ENCODE measurements at places on chromosomes 1 and 21.

GRCh38 chr1:155279268-155279667, 2.0 kb downstream of the HCN3 start:
- DNase-seq: no peak

DNA sequence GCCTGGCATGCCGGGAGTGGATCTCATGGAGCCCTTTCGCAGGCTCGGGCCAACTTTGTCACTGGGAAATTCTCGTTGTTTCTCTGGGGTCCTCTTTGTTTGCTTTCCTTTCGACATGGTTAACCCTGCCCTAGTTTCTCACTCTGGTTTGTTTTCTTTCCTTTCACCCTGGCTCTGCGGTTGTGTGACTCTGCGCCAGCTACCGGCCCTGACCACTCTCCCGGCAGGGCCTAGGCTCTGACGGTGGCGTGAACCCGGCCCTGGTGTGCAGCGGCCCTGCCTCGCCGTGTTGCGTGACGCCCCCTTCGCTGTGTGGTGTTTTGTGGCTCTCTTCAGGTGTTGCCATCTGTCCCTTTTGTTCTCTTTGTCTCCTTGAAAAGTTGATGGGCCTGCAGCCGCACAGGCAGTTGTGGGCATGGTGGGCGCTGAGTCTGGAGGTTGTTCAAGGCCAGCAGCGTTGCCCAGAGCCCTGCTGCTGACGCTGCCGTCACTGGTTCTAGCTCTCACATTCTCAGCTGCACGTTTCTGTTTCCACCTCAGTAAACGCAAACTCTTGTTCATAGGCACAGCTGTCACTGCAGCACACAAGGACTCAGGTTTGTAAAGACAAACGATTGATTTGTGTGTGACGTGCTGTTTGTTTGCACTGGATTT, 64.6 kb upstream of the DIP2A start:
- no peak for DNase-seq

GRCh38 chr1:12529640-12530174, 88.3 kb downstream of the DHRS3 start:
- DNase-seq: no peak

DNA sequence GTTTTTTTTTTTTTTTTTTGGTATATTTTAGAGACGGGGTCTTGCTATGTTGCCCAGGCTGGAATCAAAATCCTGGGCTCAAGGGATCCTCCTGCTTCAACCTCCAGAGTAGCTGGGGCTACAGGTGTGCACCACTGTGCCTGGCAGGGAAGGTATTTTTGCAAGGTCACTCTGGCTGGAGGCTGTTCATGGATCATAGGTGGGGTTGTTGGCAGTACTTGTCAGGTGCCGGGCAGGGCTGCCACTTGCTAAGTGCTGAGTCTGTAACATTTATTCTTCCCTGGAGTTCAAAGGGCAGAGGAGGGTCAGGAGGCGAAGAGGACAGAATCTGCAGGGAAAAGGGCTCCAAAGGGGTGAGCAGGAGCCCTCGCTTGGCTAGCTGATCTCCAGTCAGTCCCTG, 24.1 kb downstream of the A3GALT2 start:
- DNase-seq: no peak

GRCh38 chr1:228085287-228085951, 2.9 kb downstream of the ARF1 start:
- no peak for DNase-seq

DNA sequence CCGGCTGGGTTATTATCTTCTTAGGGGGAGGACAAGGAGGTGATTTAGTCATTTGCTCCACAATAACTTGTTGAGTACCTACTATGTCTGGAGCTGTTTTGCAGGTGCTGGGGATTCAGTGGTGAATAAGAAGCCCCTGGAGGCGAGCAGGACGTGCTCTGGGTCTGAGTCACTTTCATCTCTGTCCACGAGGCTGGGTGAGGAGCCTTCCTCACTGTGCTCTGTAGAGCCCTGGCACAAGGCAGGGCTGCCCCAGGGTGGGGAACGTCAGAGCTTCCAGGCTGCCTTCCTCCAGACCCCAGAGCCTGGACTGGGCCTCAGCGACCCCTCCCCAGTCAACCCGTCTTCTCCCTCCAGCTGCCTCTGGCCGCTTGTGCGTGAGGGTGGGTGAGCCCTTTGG, 2.5 kb upstream of the PADI6 start:
- no peak for DNase-seq

DNA sequence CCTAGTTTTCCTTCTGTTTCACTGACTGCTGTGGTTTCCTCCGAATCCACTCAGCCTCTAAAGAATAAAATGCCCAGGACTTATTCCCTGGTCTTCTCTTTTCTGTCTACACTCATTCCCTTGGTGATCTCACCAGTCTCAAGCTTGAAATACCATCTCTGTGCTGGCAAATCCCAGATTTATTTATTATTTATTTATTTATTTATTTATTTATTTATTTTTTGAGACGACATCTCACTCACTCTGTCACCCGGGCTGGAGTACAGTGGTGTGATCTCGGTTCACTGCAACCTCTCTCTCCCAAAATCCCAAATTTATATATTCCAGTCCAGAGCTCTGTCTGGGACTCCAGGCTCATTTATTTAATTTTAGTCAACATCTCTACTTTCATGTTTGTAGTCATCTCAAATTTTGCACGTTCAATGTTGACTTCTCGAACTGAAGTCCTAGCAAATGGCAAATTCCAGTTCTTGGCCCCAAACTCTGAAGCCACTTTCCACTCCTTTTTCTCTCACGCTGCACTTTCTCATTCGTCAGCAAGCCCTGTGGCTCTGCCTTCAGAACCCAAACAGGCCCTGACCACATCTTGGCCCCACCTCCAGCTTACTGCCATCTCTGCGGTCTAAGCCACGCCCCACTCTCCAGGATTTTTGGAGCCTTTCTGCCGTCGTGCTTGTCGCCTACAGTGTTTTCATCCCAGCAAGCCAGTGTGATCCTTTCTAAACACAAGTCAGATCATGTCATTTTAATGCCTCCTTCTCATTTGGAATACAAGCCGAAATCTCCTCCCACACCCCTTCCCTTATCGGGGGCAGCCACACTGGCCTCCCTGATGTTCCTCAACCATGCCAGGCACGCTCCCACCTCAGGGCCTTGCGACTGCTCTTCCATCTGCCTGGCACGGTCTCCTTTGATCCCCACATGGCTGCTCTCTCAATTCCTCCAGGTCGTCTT, 14.2 kb upstream of the TENT5B start:
- DNase-seq: no peak

- no peak for DNase-seq
These were observed 1.3 kb upstream of the CTRC start for GRCh38 chr1:15436881-15437442.

GRCh38 chr1:37325010-37325409, 149.4 kb upstream of the ZC3H12A start:
- no peak for DNase-seq

DNA sequence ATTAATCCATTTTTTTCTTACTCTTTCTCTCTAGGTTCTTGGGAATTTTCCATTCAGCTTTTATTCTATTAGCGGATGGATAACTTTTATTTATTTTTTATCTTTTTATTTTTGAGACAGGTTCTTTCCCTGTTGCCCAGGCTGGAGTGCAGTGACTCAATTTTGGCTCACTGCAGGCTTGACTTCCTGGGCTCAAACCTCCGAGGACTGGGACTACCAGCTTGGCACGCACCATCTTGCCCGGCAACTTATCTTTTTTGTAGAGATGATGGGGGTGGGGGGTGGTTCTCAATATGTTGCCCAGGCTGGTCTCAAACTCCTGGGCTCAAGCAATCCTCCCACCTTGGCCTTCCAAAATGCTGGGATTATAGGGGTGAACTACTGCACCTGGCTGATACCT, 36.1 kb upstream of the CHIT1 start:
- DNase-seq: no peak

DNA sequence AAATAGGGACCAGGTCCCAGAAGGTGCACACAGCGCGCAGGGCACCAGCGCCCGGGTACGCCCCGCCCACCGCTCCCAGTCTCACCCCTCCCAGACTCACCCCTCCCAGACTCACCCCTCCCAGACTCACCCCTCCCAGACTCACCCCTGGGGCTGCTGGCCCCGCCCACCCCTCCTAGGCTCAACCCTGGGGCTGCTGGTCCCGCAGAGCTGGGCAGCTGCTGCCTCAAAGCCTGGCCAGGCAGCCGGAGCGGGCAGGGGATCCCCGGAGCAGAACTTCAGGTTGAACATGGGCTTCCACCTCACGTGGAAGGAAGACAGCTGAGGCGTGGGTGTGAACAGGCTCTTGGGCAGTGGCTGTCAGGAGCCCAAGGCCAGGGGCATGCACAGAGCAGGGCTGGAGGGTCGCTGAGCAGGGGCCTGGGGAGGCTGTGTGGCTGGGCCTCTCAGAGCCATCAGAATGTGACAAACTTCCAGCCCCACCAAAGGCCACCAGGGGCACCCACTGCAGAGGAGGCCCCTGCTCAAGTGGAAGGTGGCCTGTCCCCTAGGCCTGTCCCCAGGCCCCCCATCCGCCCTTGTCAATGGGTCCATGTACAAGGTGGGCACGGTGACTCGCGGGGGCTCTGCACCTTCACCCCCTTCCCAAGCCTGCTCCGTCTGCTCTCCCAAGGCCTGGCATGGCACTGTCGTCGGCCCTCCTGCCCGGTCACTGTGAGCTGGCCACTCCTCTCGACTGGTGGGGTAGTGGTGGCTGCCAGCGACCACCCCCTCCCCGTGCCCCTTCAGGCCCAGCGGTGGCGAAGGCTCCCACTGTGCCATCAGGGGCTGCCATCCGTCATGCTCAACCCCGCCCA, 20.4 kb upstream of the SUMO3 start:
- no peak for DNase-seq

GRCh38 chr1:234659538-234659937, 49.6 kb upstream of the IRF2BP2 start:
- DNase-seq: peak; percentile 58

DNA sequence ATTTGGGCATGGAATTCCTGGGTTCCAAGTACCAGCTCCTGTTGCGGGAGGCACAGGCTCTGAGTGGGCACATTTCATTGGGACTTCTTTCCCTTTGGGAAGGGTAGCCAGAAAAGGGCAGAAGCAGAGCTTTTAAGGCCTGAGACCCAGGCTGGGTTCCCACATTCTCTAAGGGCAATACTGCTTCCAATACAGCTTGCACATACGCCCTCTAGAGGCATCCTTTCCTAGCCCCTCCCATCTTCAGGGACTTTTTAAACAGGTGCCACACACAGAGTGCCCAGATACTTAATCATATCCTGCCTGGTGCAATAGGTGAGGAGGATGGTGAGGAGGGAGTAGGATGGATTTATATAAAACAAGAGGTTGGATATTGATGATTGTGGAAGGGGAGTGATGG, 5.7 kb downstream of the GPR88 start:
- DNase-seq: no peak

- DNase-seq: no peak
These were observed 72.6 kb upstream of the ABCG1 start for GRCh38 chr21:42146273-42146805.

DNA sequence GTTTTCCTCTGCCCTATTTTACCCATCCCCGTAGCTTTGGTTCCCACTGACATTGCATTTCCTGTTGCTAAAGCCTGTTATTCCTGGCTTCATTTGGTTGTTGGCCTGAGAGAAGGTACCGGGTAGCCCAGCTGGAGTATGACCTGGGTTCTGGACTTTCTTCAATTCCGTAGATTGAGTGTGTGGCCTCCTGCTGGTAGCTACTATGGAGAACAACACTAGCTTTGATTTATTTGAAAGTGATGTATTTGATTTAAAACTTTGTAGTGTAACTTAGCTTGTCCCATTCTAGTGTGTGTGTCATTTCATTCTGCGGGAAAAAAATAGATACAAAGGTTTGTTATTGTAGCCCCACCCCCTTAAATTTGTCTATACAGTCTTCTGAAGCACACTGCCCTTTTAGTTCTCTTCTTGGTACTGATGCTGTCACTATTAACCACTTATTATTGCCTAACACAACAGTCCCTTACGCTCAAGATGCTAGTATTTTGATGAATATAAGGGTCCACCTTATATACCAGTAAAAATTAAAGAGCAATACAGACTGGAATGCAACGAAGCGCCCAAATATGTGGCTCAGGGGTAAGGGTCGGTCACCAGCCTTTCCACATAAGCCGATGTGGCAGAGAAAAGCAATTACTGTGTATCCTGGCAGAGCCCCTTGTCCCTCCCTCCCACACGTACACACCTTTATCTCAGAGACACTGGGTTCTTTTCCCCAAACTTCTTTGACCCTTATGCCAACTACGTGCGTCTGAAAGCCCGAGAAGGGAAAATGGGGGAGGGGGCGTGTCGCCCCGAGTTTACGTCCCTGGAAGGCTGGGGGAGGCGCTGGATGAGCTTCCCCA, 643 bp upstream of the MOV10 start:
- peak; percentile 48 for DNase-seq

DNA sequence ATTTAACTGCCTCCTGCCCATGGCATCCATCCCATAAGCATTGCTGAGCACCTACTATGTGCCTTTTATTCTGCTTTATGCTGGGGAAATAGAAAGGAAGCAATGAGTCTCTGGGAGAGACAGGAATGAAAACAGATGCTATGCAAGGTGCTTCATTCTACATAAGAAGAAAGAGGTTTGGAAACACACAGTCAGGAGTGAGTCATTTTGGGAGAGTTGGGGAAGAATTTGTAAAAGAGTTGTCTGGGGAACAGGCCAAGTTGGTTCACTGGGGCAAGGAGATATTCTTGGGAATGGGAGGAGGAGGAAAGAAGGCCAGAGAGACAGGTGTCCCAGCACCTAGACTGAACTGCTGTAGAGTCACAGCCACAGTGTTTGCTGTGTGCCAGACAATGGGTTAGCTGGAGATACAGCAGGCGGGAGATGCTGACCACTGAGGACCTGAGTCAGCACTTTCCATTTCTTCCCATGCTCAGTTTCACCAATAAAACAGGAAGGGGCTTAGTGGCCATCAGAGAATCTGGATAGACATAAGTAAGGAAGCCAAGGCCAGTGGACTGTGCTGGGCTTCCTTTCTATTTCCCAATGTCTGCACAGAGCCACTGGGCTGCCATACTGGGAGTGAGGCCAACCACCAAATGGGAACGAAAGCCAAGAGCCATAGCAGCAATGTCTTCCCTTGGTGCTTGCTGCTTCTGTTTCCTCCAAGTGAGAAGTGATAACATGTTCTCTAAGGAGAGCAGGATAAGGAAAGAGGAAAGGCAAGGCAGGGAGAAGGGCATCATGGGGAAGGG, 187.7 kb upstream of the USP24 start:
- DNase-seq: no peak

- no peak for DNase-seq
These were observed 58.2 kb downstream of the ZNF644 start for GRCh38 chr1:90963651-90964050.

DNA sequence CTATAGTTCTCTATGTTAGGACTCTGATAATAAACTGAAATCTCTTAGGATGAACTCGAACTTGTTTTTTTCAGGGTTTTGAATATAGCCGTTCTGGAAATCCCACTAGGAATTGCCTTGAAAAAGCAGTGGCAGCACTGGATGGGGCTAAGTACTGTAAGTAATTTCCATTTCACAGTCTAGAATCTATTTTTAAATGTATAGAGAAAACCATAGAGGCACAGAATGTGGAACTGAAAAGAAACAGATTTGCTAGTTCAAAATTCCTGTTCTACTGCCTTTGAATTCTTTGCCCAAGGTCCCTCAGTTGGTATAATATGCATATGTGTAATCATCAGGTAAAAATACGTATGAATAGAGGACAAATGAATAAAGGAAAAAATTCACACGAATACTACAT, 4.8 kb downstream of the CTH start:
- DNase-seq: no peak

GRCh38 chr1:98143403-98143802, 222.6 kb upstream of the DPYD start:
- DNase-seq: no peak
